Occipital lobe (tissue), 3 donors: ENCODE measurements at places on chromosomes 4 and X. TPM values are rescaled to one million over a fixed set of nuclear protein-coding genes. Genes with fewer than 3 reads are reported as not detected.

Gene GABRB1
- total RNA-seq = 158 TPM

Gene FABP2
- not detected for total RNA-seq

Gene BRS3
- not detected for total RNA-seq

DNA sequence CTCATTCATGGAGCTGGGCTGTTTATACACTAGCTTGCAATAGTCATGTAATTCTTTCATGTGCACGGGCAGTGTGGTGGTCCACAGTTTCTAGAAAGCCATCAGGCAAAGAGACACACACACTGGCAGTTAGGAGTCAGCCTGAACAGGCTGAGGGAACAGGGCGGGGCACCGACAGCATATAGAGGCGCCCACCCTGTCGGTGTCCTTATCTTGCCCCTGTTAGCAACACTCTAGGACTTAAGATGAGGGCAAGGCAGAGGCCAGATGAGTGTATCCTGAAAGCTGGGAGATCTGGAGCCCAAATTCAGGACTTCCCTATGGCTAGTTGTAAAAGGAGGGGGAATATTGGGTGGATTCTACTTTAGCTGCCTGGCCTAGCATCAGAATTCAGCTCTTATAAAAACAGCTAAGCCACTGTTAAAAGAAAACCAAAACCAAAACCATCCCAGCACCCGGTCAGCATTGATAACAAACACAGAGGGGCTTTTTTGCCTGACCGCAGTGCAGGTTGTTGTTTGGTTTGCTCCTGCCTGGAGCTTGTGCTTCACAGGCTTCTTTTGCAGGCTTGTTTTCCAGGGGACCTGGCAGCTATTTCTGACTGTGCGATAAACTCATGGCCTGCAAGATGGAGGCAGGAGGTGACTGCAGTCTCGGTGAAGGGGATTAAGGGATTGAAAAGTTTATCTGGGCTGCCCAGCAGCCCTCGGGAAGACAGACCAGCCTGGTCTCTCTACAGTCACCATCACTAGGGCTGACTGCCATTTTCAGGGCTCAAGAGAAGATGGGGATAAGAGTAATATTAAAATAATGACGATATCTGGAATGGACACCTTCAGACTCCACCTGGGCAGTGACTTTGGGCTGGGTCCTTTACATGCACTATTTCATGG lies 638.9 kb downstream of the MID1IP1 start:
- DNase-seq = no peak

DNA sequence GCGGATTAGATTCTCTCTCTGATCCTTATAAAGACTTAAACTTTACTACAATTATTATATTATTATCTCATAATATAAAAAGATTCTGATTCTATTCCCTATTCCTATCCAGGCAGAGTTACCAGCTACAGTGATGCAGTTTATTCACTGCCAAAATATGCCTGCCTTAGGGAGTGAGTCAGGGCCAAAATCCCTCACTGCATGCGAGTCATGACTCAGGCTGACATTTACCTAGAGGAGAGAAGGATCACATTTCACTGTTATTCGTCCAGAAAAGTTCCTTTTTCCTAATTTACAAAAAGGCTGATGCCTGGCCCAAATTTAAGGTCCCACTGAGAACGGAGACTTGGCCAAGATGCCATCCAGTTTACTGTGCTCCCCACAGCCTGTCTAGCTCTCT lies 168.5 kb upstream of the LDB2 start:
- DNase-seq = no peak

GRCh38 chr4:959338-960139 lies 13.8 kb downstream of the DGKQ start:
- DNase-seq = no peak

DNA sequence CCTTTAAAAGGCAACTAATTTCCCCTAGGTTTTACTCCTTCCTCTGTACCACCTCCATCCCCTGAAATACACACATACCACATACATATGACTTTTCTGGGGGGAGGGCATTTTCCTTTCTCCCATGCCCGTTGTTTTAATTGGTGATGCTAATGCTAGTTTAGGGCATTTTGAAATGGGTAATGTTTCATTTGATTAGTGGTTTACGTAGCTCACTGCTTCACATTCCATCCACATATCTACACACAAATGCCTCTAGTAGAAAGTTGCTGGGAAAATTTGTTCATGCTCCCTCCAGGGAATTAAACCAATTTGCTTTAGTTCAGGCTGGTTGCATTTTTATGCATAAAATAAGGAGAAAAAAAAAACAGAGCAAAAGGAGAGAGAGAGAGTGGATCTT lies 231.2 kb downstream of the FRAS1 start:
- DNase-seq = no peak

Gene USP17L28
- total RNA-seq = not detected

Gene AMTN
- not detected for total RNA-seq

DNA sequence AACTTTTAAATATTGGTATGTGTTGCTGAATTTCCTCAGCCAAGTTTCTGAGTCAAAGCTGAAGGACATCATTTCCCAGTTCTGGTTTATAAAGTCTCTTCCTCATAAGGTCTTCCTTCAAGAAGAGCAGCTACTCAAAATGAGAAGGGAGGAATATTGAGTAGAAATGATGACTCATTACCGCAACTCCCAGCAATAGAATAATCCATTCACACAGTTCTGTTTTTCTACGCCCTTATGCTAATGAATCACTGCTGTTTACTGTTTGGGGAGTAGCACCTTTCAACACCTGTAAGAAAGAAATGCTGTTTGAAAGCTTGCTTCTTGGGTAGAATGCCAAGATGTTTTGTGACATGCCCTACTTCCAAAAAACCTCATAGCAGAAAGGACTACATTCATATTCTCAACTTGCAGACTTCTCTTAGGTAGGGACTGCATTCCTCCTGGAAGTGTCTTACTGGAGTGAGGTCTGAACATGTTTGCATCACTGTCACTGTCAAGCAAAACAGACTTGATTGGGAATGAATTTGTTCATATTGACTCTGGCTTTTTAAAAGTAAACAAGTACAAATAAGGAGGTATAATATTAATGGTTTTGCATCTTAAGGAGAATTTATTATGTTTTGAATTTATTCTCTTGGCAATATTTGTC lies 147.2 kb upstream of the BANK1 start:
- DNase-seq = no peak

DNA sequence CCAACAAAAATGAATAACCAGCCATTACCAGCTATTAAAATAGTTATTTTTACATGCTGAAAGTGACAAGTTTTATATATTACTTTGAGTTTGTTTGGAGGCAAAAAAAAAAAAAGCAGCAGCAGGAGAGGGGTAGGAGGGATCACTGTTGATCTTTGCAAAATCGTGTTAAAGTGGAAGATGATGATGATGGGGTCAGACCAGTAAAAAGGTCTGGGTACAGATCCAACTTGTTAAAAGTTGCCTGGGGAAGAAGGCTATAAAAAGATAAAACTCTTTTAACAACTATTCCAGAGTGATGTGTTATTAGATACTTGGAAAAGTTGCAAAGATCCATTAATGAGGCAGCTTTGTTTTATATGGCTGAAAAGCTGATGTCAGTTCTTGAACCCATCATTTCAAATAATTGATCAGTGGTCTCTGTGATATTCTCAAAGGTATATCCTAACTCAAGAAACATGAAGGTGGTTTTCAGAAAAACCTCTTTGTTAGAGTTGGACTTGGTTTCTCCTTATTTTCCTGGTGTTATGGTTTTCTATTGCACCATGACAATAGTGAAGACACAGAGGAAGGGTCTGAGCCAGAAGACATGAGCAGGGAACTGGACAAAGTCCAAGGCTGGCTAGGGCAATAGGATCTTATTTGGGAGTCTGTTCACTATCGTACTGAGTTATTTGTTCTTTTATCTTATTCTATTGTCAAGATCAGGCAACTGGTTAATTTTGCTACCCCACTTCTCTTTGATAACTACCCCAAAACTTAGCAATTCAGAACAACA lies 44.8 kb downstream of the EDNRA start:
- no peak for DNase-seq

DNA sequence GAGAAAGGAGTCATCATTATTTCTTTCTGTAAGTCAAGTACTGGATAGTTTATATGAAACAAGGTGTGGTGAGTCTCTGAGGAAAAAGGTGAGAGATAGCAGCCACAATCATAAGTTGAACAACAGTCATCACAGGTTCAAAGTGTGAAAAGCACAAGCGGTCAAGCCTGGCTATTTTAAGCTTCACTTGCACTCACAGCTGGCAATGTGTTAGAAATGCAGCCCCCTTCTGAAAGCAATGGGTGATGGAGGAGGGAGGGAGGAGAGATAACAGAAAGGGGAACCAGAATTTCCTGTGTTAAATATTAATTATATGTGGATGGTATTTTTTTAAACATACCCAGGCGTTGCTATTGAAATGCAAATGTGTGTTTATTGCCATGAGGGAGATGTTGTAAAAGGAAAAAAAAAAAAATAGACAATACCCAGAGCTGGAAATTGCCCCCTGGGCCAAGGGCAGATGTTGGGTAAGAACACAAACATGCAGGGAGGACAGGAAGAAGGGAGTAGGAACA lies 26.9 kb upstream of the BMP3 start:
- DNase-seq = no peak

Gene PNCK
- 27.5 TPM for total RNA-seq

DNA sequence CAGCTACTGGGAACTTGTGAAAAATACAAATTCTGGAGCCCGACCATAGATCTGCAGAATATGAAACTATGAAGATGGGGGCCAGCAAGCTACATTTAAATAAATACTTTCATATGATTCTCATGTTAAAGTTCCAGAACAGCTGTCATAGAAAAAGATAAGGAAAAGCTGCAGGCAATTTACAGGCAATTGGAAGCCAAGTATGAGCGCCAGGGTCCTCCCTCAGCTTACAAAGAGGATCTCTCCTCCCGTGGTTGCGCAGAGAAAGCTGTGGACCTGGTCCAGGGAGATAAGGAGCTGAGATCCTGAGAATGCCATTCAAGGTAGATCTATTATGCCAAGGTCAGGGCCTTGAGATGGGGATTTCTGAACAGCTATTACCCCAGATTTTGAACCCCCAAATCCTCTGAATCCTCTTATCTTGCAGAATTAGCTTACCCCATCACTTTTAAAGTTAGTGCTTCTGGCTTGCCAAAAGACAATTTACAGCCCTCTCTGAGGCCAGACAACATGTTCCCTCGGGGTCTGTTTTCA lies 25.6 kb upstream of the FRAS1 start:
- no peak for DNase-seq

Gene RBM46
- 0.31 TPM for total RNA-seq

- DNase-seq = no peak
Observed at GRCh38 chr4:144782345-144782744, 136.4 kb downstream of the HHIP start.

DNA sequence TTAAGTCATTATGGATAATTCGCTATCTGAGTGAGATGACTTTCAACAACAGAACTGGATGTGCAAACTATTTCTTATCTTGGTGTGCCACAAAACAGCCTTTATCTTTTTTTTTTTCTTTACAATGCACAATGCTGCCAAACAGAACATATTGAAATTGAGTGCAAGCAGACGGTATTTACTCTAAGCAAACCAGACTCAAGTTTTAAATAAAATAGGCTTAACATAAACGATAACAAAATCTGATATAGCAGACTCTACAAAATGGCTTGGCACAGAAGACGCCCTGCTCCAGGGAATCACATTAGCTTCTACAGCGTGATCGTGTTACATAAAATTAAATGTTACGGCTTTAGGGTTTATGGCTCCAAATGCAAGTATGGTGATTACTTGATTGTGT lies 9.6 kb upstream of the STK32B start:
- DNase-seq = no peak

Gene STAP1
- total RNA-seq = not detected
